CD4-positive, alpha-beta T cell treated with Interleukin-15 for 1 hour (primary cell): ENCODE measurements at places on chromosomes 5 and 9.

DNA sequence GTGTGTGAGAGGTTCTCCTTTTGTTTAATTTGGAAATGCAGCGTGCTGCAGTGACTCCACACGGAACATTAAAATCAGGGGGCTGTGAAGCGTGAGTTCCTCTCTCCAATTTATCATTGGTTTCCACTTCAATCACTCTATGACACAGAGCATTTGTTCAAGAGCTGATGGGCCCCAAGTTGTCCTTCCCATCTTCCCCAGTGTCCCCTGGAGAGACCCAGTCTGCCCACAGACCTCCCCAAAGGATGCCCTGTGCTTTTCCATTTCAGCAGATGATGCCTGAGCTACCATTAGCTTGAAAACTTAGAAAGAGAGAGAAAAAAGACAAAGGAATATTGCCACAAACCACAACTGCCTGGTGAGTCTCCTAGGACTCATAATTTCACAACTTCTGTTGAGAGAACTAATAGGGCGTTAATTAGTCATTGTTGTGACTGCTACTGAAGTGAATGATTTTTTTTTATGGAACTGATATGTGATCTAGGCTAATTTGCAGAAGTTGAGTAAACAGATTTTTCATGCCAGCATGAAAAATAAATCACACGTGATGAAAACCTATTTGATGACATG, 772.7 kb downstream of the SEMA5A start:
- no peak for DNase-seq

DNA sequence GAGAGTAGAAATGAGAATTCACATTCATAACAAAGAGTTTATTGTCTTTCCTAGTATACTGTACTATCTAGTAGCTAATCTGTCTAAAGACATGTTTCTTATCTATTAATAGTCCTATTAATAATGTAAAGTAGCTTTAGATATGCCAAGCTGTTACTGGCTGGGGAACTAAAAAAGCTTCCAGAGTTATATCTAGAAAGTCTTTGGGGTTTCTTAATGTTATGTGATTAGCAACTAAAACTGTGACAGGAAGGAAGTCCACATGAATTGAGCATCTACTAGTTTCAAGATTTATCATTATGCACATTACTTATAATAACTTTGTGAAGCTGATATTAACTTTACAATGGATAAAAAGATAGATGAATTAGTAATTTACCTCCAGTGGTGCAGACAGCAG, 122.7 kb upstream of the CDKN2B start:
- DNase-seq: no peak

- no peak for DNase-seq
Measured at GRCh38 chr5:171524466-171524865, 105.0 kb downstream of the FGF18 start.

DNA sequence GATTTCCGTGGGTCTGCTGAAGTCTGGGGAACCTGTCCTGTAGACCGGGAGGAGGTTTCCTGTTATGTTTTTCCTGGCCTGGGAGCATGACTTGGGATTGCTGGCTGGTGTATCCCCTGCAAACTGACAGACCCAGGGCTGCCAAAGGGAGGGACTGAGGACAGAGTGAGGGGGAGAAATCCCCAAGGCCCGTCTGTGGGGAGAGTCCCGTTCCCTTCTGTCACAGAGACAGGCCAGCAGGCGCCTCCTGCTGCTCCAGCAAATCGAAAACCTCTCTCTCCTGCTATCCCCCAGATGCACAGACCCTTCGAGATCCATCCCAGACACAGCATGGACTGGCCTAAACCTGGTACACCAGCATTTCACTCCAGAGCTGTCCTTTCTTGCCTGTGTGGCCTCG, 56.2 kb upstream of the ALDH1B1 start:
- no peak for DNase-seq

DNA sequence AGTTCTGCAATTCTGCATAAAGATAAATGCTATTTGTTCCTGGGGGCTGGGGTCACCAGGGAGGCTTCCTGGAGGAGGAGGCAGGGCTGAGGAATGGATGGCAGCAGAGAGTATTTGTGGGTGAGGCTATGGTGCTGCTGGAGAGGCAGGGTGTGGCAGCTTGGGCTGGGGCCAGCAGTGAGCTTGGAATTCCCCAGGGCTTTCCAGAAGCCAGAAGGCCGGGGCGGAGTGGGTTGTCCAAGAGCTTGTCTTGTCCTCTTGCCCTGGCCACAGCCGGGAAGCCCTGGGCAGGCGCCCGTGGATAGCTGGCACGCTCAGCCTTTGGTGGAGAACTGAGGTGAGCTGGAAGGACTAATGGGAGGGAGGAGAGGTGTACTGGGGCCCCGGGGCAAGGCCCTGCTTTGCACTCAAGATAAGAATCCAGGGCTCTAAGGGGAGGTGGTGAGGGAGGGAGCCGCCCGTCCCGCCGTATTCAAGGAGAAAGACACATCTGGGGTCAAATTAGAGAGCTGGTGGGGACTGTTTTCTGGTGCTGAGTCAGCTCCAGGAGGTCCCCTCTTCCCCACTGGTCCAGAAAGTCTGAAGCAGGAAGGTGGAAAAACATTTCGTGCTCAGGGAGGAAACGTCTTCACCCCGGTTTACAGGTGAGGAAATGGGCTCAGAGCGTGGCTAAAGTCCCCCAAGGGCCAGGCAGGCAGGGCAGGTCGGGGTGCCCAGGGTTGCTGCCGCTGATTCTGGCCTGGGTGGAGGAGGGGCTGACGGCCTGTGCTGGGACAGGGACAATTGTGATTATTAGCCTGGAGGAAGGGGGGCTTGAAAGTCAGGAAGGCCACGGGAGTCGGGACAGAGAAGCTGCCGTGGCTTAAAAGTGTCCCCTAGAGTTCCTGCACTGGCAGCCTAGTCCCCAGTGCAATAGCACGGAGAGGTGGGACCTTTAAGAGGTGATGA, 26.9 kb upstream of the CNOT6 start:
- DNase-seq: no peak

GRCh38 chr5:131684595-131684994, 49.6 kb upstream of the RAPGEF6 start:
- DNase-seq: no peak

- DNase-seq: no peak
Measured at GRCh38 chr5:122463221-122463620, 151.2 kb downstream of the SNCAIP start.

DNA sequence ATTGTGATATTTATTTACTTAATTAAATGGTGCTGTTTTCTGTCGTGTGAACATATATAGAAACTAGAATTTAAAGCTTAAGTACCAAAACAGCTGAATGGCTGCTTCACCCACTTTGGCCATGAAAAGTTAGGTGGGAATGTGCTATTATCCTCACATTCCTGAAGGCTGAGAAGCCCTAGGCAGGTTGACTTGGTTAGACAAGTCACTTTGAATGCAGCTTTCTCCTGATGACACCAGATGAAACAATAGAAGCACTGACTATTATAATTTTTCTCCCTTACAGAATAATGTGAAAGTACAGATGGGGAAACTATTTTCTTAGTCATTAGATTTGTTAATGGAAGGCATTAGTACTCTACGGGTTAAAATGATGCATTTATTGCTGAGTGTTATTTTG, 65.1 kb upstream of the C5orf46 start:
- no peak for DNase-seq

DNA sequence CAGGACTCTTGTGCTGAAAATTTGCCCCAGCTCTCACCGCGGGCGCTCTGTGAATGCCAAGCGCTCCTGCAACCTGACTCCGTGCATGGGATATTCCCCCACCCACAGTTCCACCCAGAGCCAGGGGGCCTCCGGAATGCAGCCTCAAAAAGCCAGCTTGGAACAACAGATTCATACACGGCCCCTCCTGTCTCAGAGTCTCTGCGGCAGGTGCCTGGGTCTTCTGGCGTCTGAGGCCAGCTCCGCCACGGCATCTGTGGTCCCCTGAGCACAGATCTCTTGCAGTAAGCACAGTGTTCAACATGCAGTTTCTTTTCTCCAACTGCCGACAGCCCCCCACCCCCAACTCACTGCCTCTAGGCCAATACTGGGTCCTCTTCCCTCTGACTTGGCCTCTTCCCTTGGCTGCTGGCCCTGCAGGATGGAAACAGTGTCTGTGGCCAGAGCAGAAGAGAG, 355.7 kb upstream of the IRX2 start:
- DNase-seq: no peak

GRCh38 chr9:69599232-69599971, 72.8 kb downstream of the APBA1 start:
- DNase-seq: no peak

- DNase-seq: no peak
Measured at GRCh38 chr9:125681086-125681622, 25.9 kb downstream of the MAPKAP1 start.

DNA sequence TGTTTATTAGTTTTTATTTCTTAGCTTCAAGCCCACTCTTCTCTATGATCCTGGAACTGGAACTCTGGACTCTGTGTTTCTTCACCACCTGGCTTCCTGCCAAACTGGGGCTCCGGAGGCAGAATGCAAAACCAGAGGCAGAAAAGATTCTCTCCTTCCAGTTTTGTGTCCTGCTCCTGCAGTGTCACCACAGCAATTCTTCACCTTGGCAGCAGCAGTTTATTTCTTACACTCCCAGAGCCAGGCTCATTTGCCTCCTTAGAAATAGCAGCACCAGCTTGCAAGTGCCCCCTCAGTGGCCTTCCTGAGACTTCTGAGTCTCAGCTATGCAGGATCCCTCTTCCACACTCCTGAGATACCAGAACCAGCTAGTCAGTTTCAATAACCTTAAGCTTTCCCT, 26.7 kb upstream of the CAMK4 start:
- DNase-seq: no peak

DNA sequence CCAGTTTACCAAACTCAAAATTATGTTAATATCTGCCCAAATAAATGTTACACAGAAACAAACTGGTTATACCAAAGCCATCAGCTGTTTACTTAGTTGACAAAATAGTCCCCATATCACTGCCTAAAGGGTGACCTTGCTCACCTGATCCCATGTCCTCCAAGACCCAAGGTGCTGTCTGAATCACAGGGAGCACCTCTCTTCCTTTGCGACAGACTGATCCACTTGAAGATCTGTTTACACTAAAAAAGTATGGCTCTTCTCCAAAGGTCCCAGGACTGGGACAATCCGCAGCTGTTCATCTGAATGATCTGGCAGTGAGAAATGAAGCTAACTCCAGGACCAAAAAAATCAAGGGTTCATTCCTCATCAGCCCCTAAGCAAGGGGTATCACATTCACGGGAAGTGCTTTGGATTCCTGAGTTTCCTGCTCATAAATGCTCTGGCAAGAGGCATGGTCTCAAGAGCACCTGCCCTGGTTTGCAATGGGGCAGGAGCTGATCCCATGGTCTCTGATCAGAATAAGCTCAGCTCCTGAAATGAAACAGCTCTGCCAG, 5.0 kb downstream of the PRUNE2 start:
- no peak for DNase-seq

GRCh38 chr5:177080265-177080664, 6.5 kb upstream of the FGFR4 start:
- no peak for DNase-seq

GRCh38 chr9:126114850-126115460, 211.7 kb upstream of the MVB12B start:
- no peak for DNase-seq

GRCh38 chr9:36163049-36163785, 6.0 kb upstream of the CCIN start:
- DNase-seq: no peak

- DNase-seq: no peak
Measured at GRCh38 chr5:55421074-55421529, 113.3 kb downstream of the MTREX start.

DNA sequence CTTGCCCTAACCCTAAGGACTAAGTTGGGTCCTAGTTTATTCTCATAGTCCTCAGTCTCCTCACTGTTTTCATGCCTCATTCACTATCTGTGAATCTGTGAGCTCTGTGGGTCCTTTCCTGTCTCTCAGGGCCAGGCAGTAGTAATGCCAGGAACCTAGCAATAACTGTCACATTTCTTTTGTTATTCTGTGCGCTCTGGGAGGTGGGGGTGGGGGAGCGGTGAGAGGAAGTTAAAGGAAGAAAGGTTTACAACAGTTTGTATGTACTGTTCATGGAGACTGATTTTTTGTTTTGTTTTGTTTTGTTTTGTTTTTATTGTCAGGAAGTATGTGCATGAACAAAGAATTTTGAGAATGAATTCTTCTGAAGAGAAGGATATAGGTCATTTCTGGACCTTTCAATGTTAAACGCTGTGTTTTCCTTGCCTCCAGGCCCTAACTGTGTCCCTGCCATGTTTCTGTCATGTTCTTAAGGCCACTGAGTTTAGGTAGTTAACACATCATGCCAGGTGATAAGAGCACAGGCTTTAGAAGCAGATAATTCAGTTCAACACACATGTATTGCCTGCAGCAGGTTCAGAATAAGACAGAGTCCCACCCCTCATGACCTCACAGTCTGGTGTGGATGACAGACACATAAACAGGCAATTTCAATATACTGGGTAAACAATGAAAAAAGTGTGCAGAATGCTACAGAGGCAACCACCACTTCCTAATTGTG, 13.3 kb upstream of the FEM1C start:
- DNase-seq: no peak

DNA sequence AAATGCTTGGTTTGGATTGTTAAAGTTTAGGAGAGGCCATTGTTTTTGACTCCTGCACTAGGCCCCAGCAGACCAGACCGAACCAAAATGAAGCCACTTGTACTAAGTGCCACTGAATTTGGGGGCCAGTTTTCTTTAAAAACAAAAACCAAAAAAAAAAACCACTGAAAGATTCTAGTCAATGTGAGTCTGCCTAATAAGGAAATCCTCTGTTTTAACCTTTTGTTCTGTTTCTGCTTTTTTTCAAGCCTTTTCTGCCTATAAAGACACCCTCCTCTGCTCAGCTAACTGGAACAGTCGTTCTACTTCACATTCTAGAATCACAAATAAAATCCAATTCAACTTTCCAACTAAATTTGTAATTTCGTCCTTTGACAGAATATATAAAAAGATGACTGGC, 64.9 kb downstream of the SERINC5 start:
- no peak for DNase-seq

DNA sequence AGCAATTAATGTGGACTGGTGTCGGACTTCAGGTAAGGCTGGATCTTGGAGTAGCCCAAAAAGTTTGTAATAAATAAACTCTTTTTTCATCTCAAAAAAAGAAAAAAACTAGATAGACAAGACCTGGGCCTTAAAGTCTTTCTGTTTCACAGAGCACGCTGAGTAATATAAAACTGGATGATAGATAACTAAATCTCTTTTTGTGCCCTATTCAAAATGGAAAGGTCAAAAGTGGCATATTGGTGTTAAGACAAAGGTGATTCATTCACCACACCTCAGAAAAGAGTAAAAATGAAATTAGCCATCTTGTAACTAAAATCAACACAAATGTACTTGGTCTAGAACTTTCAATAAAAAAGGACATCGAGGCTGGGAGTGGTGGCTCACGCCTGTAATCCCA, 30.3 kb upstream of the RFK start:
- DNase-seq: no peak

DNA sequence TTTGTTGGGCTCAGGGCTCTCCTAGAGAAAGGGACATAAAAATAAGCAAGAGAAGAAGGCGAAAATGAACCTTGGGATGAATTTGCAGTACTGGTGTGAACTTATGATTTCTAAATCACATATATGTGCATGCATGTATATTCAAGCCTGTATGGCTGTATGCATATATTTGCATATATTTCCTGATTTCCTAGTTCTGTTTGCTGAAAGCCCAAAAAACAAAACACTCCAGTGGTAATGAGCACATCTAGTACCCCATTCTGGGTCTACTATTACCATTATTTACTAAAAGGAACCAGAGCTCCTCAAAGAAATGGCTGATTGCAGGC, 7.3 kb downstream of the ZFP62 start:
- no peak for DNase-seq
